ENCODE measurements at places on chromosomes 6 and 20.

- DNase-seq = no peak
These were observed 298.5 kb downstream of the QKI start for GRCh38 chr6:163712981-163713380.

GRCh38 chr6:153511896-153512496 is 380.9 kb upstream of the RGS17 start:
- no peak for DNase-seq

DNA sequence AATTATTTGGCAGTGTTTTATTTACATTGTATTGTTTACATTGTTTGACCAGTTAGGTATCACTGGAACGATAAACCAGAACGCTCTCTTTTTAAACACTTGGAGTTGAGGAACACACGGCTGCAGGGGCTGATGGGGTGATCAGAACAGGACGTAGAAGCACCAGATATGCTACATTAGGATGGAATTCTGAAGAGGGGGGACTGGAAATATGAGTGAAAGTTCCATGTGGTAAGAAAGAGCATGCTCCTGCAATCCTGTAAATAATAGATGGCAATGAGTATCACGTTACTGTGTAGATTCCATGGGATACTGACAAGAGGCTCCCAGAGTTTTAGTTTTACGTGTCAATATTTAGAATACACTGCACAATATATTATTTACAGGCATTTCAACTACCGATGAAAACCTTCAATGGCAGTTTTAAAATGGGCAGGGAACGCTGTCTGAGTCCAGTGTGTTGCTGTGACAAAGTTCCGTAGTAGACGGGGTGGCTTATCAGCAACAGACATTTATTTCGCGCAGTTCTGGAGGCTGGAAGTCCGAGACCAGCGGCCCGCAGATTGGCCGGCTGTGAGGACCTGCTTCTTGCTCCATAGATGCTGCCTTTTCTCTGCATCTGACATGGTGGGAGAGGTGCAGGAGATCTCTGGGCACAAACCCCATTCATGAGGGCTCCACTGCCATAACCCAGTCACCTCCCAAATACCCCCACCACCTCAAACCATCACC is 43.1 kb downstream of the SYNJ2 start:
- no peak for DNase-seq

DNA sequence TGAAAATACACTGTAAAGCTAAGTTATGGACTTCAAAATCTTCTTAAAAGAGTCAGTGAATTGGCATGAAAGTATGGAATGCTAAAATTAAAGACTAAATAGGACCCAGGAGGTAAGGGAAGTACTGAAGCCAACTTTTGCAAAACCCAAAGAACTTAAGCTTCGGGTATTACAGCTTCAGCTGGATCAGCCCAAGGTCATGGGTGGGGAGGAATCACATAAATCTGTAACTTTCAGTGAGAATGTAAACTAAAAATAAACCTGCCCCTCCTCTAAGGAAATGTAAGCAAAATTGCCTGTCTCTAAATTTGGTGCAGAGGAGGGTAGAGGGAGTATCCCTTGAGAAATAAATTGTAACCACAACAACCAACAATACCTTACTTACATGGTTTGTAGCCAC is 4.4 kb upstream of the MUC21 start:
- DNase-seq = no peak

GRCh38 chr6:71127374-71127773 is 161.2 kb upstream of the OGFRL1 start:
- no peak for DNase-seq

- DNase-seq = no peak
These were observed 21.5 kb upstream of the HS3ST5 start for GRCh38 chr6:114364301-114364700.

GRCh38 chr6:44316481-44316880 is 3.3 kb upstream of the AARS2 start:
- no peak for DNase-seq

DNA sequence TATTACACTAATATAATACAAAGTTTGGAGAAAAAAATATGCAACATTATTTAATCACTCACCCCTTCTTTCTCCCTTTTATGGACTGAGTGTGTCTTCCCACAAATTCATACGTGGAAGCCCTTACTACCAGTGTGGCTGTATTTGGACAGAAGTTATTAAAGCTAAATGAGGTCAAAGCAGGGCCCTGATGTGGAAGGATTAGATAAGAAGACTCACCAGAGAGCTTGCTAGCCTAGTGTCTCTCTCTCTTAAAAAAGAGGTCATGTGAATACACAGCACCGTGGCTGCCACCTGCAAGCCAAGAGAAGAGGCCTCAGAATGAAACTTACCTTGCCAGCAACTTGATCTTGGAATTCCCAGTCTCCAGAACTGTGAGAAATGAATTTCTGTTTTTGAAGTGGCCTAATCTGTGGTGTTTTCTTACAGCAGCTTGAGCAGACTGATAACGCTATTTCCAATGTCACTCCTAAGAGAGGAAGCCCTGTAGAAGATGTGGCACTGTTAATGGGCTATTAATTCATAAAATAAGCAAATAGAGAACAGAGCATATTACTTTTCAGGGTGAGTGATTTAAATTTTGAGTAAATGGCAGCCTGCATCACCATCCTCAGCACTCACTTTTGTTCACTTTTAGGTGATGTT is 233.4 kb downstream of the TBC1D7 start:
- DNase-seq = no peak

DNA sequence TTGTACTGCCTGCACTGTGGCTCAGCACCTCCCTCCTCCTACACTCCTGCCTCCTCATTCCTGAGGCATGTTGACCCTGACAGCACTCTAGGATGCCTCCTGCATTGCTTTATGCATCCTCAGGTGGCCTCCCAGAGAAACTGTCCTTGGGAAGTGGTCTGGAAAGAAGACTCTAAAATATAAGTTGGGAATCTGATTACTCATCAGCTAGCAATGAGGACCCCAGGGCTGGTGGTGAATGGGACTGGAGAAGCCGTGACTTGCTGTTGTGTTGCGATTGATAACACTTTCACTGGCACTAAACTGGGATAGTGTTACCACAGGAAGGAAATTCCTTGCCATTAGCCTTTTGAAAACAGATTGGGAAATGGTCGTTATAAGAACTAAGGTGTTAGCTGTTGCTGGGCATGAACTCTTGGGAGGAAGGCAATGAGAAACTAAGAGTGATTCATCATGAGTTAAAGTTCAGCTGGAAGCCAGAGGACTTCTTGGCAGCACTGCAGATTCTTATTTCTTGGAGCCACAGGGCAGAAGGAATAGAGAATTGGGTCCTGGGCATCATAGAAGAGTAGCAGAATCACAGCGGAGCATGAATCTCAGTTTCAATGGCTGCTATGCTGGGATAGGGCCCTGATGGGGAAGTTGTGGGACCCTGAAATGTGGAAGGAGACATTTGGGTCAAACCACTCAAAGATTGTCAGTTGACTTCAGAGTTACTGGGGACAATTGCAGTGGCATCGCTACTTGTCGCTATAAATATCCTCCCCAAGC is 10.1 kb upstream of the SIRPD start:
- no peak for DNase-seq

- no peak for DNase-seq
These were observed 1.7 kb upstream of the GCM2 start for GRCh38 chr6:10883312-10884244.

- DNase-seq = no peak
These were observed at the start of gene SPO11 for GRCh38 chr20:57329608-57330221. Gene SPO11 (plus strand): TSS chr20:57329803. CDS start chr20:57329868, 65 bp downstream.
